ENCODE measurements at places on chromosomes 4 and X.

DNA sequence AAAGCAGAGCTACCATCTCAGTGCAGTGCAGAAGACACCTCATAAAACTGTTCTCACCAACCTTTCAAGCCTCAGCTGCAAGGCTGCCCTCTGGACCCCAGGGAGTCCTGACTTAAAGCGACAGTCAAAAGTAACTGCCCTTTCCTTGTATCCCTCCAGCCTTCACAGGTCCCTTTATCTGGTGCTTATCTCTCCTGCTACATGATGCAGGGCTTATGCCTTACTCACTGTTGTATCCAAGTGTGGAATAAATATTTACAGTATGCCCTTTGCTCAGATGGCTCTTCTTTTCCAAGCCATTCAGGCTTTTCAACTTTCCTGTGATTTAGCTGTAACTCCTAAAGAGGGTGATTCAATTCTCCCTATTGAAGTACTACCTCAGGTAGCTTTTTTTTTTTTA lies 92.6 kb downstream of the KDR start:
- DNase-seq = no peak

- DNase-seq = no peak
Measured at GRCh38 chrX:134324359-134324758, 87.4 kb downstream of the CCDC160 start.

- no peak for DNase-seq
Measured at GRCh38 chr4:39134683-39135306, 47.5 kb upstream of the WDR19 start.

- DNase-seq = no peak
Measured at GRCh38 chr4:74364256-74364651, 691 bp upstream of the EREG start.

- DNase-seq = no peak
Measured at GRCh38 chr4:68748181-68748991, 67.4 kb upstream of the UGT2B10 start.

GRCh38 chr4:143377611-143378099 lies 41.0 kb downstream of the GAB1 start:
- DNase-seq = no peak

DNA sequence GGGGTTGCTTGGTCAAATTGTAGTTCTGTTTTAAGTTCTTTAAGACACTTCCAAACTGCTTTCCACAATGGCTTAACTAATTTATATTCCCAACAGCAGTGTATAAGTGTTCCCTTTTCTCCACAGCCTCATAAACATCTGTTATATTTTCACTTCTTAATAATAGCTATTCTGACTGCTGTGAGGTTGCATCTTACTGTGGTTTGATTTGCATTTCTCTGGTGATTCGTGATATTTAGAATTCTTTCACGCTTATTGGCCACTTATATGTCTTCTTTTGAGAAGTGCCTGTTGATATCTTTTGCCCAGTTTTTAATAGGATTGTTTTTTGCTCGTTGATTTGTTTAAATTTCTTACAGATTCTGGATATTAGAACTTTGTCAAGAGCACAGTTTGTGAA lies 278.6 kb upstream of the ITM2A start:
- no peak for DNase-seq

DNA sequence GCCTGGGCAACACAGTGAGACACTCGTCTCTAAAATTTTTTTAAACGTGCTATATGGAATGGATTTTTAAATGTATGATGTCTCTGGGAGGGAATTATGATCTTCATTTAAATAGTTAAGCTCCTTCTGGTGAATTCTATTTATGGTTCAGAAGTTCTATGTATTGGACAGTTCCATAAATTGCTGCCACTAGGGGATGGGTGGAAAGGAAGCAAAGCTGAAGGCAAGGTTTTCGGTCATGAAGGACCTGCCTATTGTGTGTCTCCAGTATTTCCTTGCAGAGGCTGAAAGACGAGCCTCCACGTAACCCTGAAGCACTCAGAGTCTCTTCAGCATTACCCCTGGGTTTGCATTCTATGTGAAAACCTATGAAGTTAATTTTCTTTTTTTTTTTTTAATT lies 451.5 kb upstream of the FAT1 start:
- no peak for DNase-seq

GRCh38 chr4:150259861-150260567 lies 181.8 kb downstream of the DCLK2 start:
- DNase-seq = no peak

GRCh38 chr4:142021761-142022160 lies 385.4 kb downstream of the IL15 start:
- DNase-seq = no peak

GRCh38 chr4:56958111-56958517 lies 19.3 kb downstream of the NOA1 start:
- DNase-seq = no peak

DNA sequence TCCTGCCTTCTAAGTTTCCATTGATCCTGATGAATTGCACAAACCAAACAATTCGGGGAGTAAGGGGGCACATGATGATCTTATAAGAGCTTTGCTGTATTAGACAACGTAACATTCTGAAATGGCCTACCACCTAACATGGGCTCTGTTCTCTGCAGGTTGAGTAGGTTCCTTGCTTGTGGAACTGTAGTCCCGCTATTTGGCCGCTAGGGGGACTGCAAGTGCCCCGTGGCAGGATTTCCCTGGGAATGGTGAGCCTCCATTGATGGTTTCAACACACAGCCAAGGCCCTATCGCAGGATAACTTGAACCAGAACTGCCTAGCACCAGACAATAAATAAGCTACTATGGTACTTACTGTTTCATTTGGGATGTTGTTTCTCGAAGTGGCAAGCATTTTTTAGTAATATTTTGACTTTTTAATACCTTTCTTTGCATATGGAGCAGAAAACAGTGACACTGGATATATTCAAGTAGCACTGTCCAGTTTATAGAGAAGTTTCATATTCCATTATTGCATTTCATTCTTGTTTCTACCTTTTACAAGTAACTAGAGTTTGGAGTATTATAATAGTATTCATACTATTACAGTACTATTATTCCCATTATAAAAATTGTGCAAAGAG lies 11.9 kb downstream of the AR start:
- no peak for DNase-seq

- no peak for DNase-seq
Measured at GRCh38 chr4:139978692-139979091, 175.3 kb downstream of the MAML3 start.

DNA sequence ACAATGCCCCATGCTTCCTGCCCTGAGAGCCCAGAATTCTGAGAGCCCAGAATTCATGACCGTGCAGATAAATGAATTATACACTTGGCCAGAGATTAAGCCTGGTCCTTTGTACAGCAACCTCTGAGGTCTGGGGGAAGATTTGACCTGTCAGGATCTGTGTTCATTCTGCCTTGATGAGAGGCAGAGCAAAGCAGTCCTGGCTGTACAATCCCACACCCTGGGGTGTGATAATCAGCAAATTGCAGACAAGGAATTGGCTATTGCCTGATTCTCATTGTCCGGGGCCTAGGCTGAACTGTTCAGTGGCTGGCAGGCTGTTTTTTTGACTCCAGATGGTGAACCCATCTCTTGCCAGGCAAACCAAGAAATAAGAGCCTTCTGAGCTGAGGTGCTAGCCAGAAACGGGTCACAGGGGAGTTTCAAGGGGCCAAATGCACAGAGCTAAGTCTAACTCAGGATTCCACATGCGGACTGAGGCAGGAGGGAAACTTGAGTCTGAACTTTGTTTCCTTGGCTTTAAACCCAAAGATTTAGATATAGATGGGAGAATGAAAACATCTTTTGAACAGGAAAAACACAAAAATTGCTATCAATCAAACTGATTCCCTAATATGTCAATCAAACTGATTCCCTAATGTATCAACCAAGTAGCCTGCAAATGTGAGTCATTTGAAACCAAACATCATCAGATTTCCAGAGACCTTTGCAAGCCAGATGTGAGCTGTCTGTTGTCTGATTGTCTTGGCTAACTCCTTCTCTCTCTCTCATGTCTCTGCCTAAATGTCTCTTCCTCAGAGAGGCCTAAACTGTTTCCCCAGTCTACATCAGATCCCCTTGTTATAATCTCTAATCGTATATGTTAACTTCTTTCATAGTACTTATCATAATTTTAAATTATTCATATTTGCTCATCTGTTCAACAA lies 159.3 kb downstream of the ATG4A start:
- DNase-seq = no peak

DNA sequence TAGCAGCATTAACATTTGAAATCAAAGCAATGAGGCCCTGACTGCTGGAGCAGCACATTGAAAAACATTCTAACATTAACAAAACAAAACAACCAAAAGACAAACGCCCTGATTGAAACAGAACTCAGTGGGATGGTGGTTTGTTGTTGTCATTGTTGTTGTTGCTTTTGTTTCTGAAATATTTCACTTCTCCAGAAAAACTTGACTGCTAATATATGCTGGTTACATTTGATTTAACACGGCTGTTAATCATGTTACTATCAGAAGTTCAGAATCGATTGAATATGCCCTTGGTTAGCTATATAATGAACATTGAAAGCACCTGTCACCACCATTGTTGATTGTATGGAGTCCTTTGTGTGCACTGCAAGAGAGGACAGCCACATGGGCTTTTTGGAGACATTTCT lies 790.4 kb upstream of the GALNTL6 start:
- DNase-seq = no peak

DNA sequence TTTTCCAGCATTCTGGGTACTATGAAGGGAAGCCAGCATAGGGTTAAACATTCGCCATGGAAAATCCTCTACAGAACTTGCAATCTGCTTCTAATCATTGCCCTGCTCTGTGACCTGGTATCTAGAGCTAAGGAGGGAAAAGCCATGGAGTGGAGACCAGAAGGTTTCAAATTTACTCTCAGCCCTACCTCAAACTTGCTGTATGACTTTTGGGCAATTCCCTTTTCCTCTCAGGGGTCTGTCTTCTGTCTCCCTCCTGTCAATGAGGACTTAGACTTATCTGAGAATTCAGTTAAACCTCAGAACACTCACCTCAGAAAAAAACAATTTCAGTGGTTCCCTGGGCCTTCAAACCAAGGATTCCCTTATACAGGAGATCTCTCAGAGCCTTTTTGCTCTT lies 29.1 kb downstream of the ARHGEF9 start:
- DNase-seq = no peak

DNA sequence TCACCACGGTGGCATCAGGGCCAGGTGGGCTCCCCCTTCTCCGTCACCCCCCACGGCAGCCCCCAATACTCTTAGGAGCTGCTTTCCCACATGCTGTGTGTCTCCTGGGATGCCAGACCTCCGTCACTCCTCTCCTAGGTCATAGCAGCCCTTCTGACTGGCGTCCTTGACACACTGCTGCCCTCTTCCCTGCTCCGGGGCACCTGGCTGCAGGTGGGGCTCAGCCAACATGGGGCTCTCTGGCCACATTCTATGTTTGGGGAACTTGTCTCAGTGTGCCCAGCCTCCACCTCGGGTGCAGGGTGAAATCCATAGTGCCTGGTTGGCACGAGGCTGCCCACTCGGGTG lies 13.8 kb downstream of the TMEM175 start:
- no peak for DNase-seq

- DNase-seq = no peak
Measured at GRCh38 chr4:111464251-111465045, 680.8 kb upstream of the FAM241A start.

DNA sequence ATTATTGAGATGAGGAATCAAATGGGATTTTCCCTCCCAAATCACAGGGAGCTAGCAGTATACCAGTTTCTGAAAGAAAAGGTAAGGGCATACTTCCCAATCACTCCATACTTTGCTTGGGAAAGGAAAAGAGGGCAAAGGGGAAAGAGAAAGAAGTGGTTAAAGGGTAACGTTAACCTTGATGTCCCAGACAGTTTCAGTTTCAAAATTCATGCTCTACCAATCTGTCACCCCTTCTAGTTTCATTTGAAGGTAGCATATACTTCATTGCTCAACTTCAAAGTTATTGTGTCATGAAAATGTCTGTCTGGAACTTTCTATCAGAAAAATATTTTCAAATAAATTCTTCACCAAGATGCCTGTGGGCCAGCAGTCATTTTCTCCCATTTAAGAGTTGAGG lies 16.0 kb downstream of the TNMD start:
- no peak for DNase-seq

- no peak for DNase-seq
Measured at GRCh38 chr4:3802571-3803474, 36.6 kb downstream of the ADRA2C start.

DNA sequence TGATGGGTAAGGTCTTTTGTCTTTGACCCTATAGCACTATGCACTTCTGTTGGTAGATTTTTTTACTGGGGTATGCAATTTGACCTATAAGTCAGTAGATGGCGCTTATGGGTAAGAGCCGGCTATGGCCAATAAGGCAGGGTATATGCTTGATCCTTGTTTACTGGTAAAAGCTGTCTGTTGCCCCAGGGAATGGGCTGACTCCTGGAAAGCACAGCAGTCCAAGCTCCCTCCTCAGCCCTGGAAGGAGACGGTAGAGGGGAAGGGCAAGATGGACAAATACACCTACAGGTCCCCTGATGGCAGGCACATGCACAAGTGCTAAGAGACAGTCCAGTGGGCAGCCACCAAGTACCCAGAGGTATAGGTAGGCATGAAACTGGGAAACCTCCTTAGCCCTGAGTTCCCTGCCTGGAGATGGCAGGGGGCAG lies 63.7 kb downstream of the ADAMTS3 start:
- DNase-seq = no peak

DNA sequence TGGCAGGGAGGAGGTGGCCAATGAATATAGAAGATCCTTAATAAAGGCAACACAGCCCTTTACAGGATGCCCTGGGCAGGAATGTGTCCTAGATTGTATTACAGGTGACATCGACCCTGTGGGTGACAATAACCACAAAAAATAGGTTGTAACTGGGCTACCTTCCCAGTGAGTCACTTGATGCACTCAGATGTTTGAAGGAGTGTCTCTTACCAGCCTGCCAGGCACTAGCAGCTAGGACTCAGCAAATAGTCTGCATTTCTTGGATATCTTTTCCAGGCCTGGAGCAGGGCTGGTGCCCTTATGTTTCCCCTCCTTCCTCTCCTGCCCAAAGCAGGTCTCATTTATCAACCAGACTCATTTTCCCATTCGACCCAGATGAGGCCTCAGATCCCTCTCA lies 50.9 kb upstream of the TMEM164 start:
- DNase-seq = no peak

DNA sequence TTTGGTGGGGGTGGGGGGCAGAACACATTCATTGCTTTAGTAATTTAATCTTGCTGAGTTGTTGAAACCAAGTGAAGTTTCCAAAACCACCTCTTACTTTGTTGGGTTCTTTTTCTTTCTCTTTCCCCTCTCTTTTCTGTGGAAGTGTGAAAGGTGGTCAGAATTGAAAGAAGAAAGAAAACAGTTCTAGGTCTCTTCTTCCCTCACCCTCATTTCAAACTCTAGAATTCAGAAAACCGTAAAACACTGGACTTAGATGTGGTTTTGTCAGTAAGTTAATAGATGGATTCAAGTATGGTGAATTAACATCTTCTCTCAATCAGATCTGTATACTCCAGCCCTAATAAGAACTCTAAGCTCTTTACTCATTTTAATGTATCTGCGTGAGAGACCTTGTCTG lies 23.7 kb downstream of the PLP1 start:
- DNase-seq = no peak

GRCh38 chr4:57491388-57491787 lies 381.2 kb upstream of the IGFBP7 start:
- no peak for DNase-seq

DNA sequence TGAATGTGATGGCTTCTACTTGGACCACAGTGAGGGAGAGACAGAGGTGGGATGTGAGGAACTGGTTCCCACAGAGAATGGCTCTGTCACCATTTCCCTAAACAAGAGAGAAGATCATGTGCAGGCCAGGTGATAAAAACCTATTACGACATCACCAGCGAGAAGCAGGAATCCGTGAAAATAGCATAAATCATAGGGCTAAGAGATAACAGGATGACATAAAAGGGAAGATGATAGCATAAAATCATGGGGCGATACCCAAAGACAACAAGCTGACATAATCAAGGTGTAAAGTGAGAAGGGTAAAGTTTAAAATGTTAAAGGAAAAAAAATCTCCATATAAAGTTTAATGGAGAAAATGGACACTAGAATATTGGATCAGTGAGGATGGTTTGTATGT lies 205.5 kb upstream of the SLIT2 start:
- DNase-seq = no peak

Measured in activated T-cell treated with anti-CD3 and anti-CD28 coated beads, Interleukin-2, amount 50 U/mL, for 1 hour (primary cell).